ENCODE measurements at places on chromosomes 1 and 21.

- no peak for DNase-seq
These were observed 44.0 kb upstream of the NRIP1 start for GRCh38 chr21:15108801-15109200.

DNA sequence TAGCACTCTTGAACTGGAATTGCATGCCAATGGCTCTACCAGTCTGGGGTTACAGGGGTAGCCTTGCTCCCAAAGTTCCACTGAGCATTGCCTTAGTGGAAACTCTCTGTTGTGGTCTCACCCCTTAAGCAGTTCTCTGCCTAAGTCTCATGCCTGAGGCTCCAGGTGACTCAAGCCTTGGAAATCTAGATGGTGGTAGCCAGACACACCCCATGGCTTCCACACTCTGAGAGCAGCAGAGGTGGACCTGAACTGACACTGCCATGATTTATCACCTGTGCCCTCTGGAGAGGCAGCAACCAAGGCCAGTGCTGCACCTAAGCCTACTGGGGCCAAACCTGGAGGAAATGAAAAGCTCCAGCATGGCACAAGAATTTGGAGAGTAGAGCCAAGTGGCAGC lies 285.7 kb upstream of the PKN2 start:
- no peak for DNase-seq

GRCh38 chr21:32472890-32473765 lies 60.6 kb downstream of the EVA1C start:
- no peak for DNase-seq

GRCh38 chr1:12617511-12617900 lies 504 bp downstream of the DHRS3 start:
- no peak for DNase-seq

DNA sequence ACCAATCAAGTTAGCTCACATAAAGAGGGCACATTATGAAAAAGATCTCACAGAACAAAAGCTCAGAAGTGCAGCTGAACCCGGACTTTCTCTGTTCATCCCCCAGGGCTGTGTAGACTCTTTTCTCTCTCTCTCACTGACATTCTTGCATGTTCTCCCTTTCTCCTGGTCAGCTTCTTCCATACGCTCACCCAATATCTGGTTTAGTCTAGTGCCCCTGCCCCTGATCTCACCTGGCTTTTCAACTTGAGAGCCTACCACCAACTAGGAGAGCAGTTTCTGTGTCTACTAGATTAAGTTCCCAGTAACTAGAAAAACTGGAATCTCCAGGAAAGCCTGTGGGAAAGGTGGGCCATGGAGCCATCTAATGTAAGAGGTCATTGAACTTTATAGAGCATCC lies 126.9 kb upstream of the GRIK3 start:
- DNase-seq, result peak; percentile 75

DNA sequence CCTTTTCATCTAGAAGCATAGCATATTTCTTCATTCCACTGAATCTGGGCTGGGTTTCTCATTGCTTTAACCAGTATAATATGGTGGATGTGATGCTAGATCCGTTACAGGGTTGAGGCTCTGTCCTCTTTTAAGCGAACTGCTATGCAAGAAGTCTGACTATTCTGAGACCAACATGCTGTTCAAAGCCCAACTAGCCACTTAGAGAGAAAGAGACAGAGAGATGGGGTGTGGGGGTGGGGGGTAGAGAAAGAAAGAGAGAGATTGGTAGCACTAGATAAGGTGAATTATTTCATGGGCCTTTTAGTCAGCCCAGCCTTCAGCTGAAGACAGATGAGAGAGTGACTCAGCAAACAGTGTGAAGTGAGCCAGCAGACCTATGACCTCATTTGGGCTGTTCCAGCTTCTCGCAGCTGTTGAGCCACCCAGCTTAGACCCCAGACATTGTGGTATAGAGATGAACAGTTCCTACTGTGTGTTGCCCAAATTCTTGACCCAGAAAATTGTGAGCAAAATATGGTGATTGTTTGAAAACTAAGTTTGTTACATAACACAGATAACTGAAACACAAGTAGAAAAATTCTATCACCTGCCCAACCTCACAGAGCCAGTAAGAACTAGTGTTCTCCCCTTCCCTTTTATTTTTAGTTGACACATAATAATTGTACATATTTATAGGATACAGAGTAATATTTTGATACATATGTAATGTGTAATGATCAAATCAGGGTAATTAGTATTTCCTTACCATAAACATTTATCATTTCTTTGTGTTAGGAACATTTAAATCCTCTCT lies 40.7 kb upstream of the PRKACB start:
- no peak for DNase-seq

DNA sequence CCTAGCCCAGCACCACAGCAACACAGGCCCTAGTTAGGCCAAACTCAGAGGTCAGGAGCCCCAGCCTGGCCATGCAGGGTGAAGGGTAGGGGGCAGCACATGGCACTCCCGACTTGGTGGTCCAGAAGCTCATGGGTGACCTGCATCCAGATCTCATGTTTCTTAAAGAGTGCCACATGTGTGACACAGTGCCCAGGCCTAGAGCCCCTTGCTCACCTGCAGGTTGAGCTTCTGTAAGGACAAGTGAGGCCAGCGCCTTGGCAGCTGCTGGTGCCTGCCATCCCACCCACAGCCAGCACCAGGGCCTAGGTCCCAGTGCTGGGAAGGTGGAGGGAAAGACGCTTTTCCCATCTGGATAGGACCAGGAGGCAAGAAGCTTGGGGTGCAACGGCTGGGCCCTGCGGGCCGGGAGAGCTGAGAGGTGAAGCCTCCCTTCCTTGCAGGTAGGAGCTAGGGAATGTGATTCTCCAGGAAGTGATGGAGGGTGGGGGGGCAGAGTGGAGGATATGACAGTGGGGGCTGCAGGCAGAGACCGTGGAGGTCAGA lies 6.5 kb downstream of the SHISA4 start:
- no peak for DNase-seq

GRCh38 chr21:19510653-19511052 lies 1107.1 kb upstream of the TMPRSS15 start:
- DNase-seq, result no peak

DNA sequence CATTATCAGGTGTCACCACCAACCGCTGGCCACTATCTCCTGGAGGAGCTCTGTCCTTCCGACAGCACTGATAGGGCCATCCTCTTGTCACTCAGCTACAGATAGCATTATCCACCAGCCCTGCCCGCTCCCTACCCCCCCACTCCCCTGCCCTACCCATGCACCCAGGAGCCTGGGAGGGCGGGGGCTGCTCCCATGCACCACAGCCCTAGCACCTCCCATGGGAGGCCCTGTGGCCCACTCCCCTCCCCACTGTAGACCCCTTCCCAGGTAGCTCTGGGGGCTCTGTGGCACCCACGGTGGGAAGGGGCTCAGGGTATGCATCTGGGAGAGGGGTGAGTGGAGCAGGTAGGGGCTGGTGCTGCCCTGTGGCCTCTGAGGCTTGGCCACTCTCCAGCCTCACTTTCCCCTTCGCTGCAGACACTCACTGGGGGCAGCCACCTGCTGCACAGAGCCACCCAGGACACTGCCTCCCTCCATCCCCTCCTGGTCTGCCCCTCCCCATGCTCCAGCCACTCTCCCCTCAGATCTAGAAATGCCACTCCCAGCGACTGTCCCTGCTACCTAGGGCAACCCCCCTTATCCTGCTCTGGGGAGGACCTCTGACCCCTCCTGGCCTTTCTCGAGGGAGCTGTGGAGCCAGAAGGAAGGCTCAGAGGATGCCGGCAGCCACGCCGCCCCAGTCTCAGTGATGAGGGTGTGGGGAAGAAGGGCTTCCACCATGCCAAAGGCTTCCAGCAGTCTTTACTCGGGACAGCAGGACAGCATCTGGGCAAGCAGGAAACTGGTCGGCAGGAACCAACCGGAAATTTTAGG lies 58.5 kb downstream of the WNT9A start:
- peak; percentile 91 for DNase-seq

DNA sequence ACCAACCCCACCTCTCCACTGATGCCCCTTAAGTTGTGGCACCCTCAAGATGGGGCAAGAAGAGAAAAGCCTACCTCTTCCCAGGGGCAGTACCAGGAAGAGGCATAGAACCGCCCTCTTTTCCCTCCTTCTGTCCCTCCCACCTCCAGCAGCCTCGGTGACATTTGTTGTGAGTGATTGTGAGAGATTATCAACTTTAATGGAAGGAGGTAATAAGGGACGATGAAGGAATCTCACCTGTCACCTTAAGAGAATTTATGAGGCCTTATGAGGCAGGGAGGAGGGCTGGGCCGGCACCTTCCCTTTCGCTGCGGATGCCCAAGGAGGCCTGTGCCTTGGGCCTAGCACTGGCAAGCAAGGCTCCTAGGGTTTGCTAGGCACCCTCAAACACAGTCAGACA lies 1.4 kb upstream of the ADGRB2 start:
- DNase-seq, result no peak

GRCh38 chr1:116321766-116322175 lies 51.3 kb upstream of the ATP1A1 start:
- peak; percentile 83 for DNase-seq

- no peak for DNase-seq
These were observed 13.6 kb upstream of the RGL1 start for GRCh38 chr1:183791319-183791718.
